ENCODE measurements at places on chromosomes 7 and 10. TPM values are rescaled to one million over a fixed set of nuclear protein-coding genes. Genes with fewer than 3 reads are reported as not detected.
A peak's percentile ranks its signal among the peaks of the same experiment; 100 is the strongest.

DNA sequence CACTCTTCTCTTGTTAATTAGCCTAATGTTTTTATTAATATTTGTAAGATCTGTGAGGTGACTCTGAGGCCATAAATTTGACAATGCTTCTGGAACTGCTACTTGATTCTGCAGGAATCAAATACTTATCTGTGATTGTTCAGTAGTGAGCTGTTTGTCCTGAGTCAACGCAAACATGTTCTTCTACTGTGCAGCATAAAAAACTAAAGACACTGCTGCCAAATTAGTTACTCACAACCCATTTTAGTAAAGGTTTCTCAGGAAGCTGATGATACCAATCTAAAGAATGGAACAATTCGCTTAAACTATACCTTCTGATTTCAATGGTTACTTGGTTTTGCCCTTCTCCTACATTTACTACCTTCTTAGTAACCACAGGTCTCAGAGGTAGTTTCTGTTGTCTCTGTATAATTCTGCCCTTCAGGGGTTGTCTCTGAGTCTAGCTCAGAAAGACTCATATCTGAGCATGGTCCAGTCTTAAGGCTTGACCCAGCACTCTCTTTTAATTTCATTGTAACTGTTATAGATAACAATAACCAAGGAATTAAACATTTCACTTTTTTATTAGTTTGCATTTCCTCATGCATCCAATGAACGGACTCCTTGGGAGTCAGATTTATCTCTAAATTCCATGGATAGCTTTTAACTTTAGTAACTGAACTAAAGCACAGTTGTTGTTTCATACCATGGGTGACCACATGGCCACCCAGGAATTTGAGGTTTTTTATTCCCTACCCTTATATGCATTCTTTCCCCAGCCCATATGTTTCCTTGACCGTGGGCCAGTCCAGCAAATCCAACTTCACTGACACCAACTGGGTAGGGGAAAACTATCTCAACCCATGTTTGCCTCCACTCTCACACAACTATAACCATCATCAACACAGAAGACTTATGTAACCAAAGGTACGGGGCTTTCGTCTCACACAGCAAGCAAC, 309.5 kb upstream of the TEX47 start:
- DNase-seq: no peak

- no peak for DNase-seq
These were observed 516.7 kb downstream of the PARD3 start for GRCh38 chr10:34298346-34298818.

Gene ERLIN1
- 21.9 TPM for total RNA-seq

Gene SFRP4
- total RNA-seq: not detected

DNA sequence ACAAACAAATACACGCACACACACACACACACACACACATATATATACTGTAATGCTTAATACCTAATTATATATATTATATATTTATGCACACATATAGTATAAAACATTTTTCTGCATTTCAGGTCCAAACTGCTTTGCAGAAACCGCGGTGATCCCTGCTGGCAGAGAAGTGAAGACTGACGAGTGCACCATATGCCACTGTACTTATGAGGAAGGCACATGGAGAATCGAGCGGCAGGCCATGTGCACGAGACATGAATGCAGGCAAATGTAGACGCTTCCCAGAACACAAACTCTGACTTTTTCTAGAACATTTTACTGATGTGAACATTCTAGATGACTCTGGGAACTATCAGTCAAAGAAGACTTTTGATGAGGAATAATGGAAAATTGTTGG, 138.5 kb downstream of the VWC2 start:
- DNase-seq: no peak

GRCh38 chr10:44809647-44810046, 101.5 kb upstream of the TMEM72 start:
- peak; percentile 74 for DNase-seq

GRCh38 chr10:119807960-119808697, 64.5 kb downstream of the MCMBP start:
- no peak for DNase-seq

Gene RPP38
- 18.5 TPM for total RNA-seq

GRCh38 chr7:70392877-70393435, 739.0 kb upstream of the GALNT17 start:
- peak; percentile 40 for DNase-seq

DNA sequence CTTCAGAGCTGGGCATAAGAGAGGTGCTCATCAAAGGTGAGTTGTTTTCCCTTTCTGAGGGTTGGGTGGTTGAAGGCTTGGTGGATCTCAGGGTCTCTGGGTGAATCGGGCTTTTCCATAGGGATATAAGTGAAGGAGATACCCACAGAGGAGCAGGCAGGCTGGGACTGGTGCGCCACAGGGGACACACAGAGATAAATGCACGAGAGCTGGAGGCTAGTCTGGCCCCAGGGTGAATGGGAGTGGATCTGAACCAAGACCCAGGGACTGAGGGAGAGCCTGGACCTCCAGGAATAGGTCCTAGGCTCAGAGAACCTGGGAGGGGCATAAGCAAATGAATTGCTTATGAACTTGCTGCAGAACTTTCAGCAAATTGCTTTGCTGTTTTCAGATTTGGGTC, 61.5 kb downstream of the LRRC18 start:
- DNase-seq: no peak

Gene C1GALT1
- total RNA-seq: 55.9 TPM

DNA sequence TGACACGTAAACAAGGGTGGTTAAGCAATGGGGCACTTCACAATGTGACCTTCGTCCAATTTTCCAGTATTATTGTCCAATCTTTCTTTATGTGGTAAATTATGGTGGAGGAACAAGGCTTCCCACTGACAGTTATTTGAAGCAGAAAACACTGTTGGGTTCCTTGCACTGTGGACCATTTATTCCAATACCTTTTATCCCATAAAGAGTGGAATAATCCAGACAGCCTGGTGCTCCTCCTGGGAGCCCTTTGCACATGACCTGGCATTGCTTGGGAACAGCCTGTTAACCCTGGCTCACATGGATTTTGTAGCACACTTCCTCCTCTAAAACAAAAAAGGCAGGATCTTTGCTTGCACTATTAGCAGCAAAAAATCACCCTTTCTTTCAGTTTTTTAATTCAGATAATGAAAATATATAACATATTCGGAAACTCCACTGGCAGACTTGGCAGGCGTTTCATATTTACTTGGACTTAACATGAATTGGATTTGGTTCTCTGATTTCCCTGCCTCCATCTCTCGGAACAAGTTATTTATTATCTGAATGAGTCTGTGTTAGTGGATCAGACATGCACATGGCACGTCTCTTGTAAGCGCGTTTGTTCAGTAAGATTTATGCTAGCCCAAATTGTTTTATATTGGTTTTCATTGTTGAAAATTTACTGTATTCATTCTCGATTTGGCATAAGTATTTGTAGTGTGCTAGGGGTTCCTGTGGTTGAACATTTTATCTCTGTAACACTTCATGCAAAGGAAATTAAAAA, 59.3 kb downstream of the BMPER start:
- no peak for DNase-seq

Gene STAMBPL1
- 2.3 TPM for total RNA-seq

DNA sequence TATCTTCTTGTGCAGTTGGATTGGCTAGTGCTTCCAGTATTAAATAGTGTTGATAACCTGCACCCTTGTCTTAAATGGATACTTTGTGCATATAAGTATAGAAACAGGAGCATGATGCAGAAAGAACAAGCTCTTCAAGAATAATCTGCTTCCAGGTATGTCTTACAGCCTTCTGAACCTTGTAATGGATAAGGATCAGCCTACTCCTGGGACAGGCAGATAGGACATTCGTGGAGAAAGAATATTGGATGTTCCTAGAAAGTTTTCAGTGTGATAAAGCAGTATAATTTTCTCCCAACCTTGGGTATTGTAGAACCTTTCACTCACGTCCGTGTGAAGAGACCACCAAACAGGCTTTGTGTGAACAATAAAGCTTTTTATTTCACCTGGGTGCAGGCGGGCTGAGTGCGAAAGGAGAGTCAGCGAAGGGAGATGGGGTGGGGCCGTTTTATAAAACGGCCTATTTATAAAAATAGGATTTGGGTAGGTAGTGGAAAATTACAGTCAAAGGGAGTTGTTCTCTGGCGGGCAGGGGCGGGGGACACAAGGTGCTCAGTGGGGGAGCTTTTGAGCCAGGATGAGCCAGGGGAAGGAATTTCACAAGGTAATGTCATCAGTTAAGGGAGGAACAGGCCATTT, 27.2 kb downstream of the C1GALT1 start:
- DNase-seq: no peak

Gene C10orf67
- total RNA-seq: not detected

GRCh38 chr10:129626796-129627435, 159.9 kb downstream of the MGMT start:
- DNase-seq: no peak

DNA sequence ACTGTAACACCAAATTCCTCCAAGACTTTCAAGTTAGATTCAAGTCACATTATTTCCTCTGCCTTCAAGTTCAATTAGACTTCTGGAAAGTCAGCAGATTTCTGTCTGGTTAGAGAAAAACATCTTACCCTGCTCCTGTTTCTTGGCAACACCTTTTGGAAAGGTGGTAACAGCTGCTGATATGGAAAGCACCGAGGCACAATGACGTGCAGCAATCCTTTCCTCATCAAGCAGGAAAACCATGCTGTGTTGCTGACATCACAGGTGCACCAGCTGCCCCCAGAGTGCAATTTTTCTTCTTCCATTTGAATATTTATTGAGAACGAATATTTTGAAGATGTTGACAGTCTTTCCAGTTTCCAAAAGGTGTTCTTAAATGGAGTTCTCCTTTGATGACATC, 41.9 kb downstream of the ZNF800 start:
- no peak for DNase-seq

- DNase-seq: no peak
These were observed 111.2 kb upstream of the PTN start for GRCh38 chr7:137454767-137455166.

DNA sequence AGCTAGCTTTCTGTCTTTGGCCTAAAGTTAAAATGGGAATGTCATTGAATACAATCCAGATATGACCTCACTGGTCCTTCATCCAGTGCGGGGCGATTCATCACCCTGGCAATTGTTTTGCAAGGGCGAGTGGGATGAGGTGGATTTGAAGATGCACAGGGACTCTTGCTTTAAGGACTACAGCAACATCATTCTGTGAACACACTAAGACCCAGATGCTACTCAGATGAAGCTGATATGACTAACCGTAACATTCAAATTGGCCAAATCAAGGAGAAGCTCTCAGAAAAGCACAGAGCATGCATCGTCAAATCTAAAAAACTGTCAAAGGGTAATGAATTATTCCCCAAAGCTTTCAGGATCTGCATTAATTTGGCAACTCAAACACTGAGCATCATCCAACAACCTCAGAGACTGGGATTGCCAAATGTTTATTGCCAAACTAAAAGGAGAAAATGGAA, 12.8 kb downstream of the CPA1 start:
- no peak for DNase-seq

Gene OR9A2
- not detected for total RNA-seq

DNA sequence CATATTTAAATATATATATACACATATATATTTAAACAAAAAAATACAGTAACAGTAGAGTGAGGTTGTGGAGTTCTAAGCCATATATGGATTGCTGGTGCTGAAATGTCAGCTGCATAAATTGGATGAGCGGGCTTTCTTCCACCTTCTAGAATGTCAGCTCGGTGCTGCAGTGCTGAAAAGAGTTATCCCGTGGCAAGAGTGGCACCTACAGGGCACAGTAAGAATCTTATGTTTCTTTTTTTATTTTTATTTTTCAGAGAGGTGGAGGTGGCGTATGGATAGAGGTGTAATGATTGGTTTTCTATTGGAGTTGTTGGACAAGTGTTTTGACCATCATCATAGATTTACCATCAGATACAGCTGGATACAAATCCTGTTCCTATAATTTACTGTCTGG, 86.2 kb upstream of the DYNC1I1 start:
- no peak for DNase-seq

Gene KCNIP2
- total RNA-seq: 5.9 TPM

- DNase-seq: no peak
These were observed 50.7 kb downstream of the CHST3 start for GRCh38 chr10:72014785-72015480.

DNA sequence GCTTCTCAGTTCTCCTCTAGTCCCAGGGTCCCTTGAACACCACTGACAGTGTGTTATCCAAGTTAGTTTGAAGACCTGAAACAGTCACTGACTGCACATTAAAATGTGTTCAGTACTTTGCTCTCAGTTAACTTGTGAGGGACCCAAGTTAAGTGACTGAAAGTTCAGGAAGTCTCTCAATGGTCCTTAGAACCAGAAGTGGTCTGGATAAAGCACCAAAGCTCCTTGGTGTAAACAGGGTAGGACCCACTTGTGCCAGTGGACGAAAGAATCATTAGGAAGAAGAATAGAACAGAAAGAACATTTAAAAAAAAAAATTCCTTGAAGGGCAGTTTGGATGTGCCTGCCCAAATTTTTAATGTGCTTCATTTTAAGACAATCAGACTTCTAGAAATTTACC, 45.1 kb downstream of the NOD1 start:
- no peak for DNase-seq

DNA sequence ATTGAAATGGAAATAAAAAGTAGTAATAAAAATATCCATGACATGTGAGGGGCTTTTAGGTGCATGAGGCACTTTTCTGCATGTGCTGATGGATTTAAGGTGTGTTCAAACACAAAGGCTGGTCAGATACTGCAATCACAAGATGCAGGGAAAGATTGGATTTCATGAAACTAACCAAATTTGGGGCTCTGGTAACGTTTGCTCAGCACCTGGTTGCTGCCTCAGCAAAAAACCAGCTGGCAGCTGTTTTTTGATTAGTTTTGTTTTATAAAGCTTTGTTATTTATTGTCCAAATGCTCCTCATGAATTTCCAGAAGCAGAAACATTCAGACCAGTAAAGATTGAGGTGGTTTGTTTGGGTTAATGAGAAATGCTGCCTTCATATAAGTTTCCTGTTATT, 195.7 kb upstream of the NRG3 start:
- no peak for DNase-seq

DNA sequence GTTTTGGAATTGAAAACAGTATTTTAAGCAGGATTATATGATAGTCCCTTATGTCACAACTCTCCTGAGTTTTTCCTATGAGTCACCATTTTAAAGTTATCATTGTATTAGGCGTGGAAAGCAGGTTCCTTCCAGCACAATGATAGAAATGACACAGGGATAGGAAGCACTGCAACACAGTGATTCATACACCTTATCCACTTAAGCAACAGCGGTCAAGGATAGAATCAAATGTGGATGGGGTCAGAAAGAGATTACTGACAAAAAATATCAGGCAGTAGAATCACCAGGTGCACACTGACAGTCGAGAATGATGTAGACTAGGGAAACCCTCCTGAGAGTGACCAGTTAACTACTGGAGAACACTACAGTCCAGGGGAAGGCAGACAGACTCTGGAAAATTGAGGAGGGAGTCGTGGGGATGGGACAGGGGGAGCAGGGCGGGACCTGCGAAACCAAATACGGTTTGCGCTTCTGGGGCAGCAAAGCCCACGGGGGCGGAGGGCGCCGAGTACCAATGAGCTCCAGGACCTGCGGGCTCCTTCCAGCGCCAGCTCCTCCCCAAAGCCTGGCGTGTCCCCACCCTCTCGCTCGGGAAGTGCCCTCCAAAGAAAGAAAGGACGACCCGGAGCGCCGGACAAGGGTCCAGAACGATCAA, 479 bp downstream of the PNPLA8 start:
- DNase-seq: peak; percentile 86

- DNase-seq: no peak
These were observed 265.9 kb upstream of the MKLN1 start for GRCh38 chr7:131061818-131062217.

Measured in H7 (cell line).